ENCODE measurements at places on chromosomes 7 and 10.
A peak's percentile ranks its signal among the peaks of the same experiment; 100 is the strongest.

DNA sequence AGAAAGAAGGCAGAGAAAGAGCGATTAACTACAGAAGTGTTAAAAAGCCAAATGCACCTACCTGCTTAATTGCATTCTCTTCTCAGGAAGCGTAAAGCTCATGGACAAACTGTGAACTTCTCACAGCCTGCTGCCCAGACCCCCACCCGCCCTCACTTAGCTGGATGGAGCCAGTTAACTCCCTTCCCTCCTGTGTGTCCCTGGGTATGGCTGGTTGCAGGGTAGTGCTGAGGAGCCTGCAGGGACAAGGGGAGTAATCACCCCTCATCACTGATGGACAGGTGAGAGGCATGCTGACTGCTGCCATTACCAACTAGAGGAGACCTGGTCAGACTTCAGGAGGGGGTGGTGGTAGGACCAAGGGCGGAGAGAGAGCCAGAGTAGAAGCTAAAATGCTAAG, 37.5 kb downstream of the ENO4 start:
- no peak for DNase-seq

GRCh38 chr10:71766717-71767419, 6.5 kb downstream of the VSIR start:
- DNase-seq = peak; percentile 77

GRCh38 chr7:39703144-39703543, 79.8 kb downstream of the RALA start:
- no peak for DNase-seq

- DNase-seq = peak; percentile 22
Observed at GRCh38 chr10:60964257-60965235, 20.6 kb upstream of the RHOBTB1 start.

GRCh38 chr10:3110782-3111620, 43.7 kb downstream of the PFKP start:
- DNase-seq = no peak

DNA sequence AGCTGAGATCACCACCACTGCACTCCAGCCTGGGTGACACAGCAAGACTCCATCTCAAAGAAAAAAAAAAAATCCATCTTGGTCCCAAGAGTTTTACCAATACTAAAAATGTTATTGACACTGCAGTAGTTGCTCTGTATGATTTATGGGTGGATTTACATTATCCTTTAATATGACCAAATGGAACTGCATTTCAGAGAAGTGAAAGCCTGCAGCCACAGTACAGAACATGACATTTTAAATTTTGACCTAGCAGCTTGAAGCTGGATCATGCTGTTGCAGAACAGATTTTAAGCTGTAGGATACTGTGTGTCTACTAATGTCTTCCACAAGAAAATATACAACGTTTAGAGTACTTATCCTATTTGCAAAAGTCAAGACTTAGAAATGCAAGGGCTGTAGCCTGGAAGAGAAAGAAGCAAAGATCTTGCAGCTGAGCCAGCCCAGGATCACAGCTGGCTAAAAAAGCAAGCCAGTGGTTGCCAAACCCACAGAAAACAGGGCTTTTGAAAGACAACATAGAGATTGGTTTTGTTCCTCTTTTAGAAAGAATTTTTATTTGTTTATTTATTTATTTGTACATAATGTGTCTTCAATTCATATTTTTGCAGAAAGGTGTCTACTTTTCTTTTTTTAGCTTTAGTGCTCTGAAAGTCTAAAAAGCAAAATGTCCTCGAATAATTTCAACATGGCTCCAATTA, 55.2 kb upstream of the WNT16 start:
- no peak for DNase-seq

- no peak for DNase-seq
Observed at GRCh38 chr10:78255796-78256638, 222.4 kb downstream of the RPS24 start.

GRCh38 chr10:131155876-131156230, 155.7 kb downstream of the TCERG1L start:
- no peak for DNase-seq

GRCh38 chr10:120508393-120508792, 51.4 kb downstream of the PLPP4 start:
- DNase-seq = no peak

DNA sequence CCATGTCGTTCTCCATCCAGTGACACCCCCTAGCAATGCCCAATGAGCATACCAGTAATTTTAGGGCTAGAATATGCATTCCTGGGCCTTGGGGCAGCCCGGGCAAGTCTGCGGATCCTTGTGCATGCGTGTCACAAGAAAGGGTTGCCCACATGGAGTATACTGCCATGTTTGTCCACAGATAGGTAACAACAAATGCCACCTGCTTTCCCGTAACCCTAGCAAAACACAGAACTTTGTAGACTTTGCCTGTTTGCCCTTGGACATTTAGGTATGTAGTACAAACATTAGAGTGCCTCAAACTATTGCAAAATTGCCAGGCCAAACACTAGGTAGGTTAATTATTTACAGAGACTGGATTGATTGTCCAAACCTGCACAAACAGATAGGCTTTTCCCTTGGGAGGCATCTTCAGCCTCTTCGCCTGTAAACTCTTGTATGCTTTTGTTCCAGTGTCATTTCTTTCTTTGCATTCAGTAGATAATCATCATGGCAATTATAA, 117.0 kb downstream of the ADCY1 start:
- no peak for DNase-seq

- DNase-seq = no peak
Observed at GRCh38 chr7:17623546-17624185, 316.6 kb downstream of the SNX13 start.

DNA sequence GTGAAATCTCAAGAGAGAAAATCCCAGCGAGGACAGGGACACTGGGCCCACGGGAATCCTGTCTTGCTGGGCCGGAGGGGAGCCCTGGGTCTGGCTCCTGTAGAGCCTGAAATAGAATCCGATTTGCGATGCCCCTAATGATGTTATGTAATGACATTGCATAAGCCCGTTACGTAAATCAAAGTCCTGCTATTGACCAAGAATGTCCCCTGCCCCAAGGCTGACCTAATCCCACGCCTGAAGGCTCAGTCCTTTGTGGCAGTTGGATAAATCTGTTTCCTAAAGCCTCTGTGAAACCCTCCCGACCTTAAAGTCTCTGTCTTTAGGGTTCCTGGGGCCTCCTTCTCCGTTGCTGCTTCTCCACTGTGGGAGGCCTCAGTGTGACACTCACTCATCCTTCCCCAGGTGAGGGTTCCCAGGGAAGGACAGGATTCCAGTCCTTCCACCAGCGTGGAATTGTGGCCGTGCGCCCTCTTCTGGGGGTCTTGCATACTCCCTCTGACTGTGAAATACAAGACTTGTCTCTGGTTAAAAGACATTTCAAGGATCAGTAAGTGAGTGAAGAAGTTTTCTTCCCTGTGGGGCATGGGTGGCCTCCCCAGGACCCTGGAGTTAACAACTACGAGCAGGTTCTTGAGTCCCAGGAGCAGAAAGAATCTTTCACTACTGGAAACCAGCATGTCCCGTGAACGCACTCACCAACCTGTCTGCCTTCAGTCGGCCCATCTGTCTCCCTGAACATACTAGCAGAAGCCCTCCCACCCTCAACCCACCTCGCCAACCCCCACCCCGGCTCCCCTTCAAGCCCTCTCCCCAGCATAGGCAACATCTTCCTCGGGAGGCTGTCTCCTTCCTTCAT, 19.8 kb downstream of the ZNF467 start:
- DNase-seq = no peak

- no peak for DNase-seq
Observed at GRCh38 chr10:34710391-34710751, 104.7 kb downstream of the PARD3 start.

Measured in immature natural killer cell (primary cell).